Vagina (tissue), 2 donors: ENCODE measurements at places on chromosomes 12 and 14.

DNA sequence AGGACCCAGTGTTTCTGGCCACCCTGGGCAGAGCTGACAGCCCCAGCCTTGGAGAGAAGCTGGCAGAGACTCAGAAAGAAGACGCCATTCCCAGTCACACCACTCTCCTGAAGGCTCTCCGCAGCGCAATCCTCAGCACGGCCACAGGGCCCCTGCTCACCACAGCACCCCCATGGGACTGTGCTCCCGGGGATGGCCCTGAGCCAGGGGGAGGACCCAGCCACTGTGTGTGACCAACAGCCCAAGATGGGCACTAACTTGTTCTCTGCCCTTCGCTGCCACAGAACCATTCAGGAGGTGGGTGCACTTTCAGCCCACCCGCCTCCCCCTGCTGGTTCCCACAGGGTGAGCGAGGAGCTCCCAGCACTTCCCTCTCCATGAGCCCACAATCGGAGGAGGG, 57.1 kb downstream of the CCNK start:
- no peak for DNase-seq

GRCh38 chr12:2884810-2885209, 5.9 kb upstream of the TULP3 start:
- no peak for DNase-seq

DNA sequence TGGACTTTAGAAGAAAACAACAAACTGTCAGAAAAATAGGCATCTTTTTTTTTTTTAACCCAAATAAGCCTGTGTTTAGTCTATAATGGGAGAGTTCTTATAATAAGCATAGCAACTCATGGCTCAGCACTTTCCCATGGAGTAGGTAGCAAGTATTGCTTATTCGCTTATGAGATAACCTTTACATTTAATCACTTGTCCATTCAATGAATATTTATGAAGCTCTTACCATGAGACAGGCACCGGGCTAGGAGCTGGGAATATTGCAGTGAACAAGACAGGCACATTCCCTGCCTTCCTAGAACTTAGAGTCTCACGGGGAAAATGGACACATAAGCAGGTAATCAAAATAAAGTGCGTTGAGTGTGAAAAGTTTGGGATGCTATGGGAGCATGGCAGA, 10.0 kb upstream of the DCP1B start:
- no peak for DNase-seq

GRCh38 chr12:131413471-131413870, 297.4 kb upstream of the SFSWAP start:
- DNase-seq: no peak

GRCh38 chr14:87111126-87111525, 881.9 kb downstream of the GALC start:
- DNase-seq: no peak
